Hematopoietic multipotent progenitor cell treated with erythropoietin and hydrocortisone succinate and interleukin-3 and kit ligand, for 8 days (in vitro differentiated cells): ENCODE measurements at places on chromosomes 12 and 14.
A peak's percentile ranks its signal among the peaks of the same experiment; 100 is the strongest.

GRCh38 chr12:53190108-53190729 lies 9.5 kb upstream of the CSAD start:
- DNase-seq: peak; percentile 36

DNA sequence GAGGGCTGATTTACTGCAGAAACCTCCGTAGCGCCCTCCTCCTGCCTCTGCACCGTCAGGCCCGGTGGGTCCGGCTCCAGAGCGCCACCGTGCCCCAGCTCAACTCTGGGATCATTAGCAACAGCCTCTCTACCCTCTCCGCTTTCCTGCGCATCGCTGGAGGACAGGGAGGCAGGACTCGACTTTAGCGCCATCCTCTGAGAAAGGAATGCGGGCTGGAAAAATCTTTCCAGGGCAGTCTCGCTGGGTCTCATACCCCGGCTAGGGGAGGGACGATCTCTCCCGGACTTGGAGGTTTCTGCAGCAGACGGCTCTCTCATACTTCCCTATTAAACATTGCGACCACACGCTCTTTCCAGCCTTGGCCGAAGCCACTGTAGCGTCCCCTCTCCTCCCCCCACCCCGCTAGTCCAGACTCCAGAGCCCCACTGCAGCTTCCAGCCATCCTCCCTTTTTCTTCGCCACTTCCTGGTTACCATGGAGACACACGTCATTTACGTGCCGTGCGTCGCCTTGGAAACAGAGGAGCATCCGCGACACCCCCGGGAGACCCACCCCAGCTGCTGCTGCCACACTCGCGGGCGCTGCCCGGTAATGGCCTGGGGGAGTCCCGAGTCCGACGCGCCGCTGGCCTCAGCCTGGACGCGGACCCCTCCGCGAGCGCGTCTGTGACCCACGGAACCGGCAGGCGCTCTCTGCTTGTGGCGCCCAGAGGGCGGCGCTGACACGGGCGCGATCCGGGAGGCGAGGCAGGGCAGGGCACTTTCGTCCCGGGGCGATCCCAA lies at the start of gene CCDC184:
CCDC184 (plus strand) TSS at position 554 of the 785 bp plus-strand sequence. CDS start 479 bp downstream, outside the sequence.
- peak; percentile 70 for DNase-seq

DNA sequence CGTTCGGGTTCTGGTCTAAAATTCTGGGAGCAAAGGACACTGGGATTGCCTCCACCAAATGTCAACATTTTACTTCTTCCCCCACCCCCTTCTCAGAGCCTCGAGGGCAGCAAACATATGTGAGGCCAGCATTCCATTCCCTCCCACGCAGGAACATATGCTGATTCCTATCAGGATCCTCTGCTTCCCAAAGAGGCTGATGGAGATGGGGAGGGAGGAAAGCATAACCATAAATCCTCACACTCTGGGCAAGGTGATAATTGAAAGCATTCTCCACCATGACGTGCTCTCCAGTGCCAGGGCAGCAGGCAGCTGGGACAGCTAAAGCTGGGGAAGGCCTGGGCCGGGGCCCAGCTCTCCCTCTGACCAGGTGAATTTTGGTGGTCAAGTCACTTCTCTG lies 395.0 kb downstream of the ZFP36L1 start:
- DNase-seq: no peak

GRCh38 chr12:51687177-51687576 lies 96.1 kb downstream of the SCN8A start:
- DNase-seq: no peak

- DNase-seq: no peak
Measured at GRCh38 chr14:44531658-44532057, 24.6 kb upstream of the FSCB start.

DNA sequence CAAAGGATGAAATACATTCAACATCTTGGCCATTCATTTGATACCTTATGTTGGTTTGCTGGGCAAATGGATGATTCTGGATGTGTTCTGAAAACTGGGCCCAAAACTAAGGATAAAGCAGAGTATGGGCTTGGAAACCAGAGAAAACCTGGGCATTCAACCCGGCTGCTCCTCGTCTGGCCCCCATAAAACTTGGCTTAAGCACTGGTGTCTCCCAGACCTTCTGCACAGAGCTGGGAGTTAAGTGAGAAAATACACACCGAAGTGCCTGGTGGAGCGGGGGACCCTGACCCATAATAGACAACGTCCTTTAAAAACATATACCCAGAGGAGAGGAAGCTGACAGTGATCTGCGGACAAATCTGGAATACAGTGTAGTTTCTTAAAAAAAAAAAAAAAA lies 112.5 kb downstream of the FOXN3 start:
- DNase-seq: no peak

GRCh38 chr12:70197345-70197744 lies 45.9 kb upstream of the CNOT2 start:
- DNase-seq: no peak

DNA sequence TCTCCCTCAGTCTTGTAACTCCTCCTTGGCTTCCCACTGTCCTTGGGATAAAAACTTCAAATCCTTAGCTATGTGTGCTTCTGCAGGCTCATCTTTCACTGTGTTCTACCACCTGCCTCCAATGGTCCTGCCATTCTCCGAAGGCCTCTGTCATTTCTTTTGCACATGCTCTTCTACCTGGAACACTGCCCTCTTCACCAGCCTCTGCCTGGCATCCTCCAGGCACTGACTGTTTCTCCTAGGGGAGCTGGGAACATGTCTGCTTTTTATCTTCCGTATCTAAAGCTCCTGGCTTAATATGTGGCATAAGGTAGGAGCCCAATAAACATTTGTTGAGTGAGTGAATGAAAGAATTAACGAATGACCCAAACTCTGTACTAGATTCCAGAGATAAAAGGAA lies 603.3 kb upstream of the TMEM132C start:
- DNase-seq: no peak
